Activated CD4-positive, alpha-beta memory T cell treated with anti-CD3 and anti-CD28 coated beads, Interleukin-2, amount 10 ng/mL, durations not matched to agents 7 days and 5 days (primary cell): ENCODE measurements at places on chromosomes 5 and 9. TPM values are rescaled to one million over a fixed set of nuclear protein-coding genes. Genes with fewer than 3 reads are reported as not detected.
A peak's percentile ranks its signal among the peaks of the same experiment; 100 is the strongest.

HAVCR2 gene
- total RNA-seq = 62.4 TPM

GRCh38 chr9:9395539-9395938 lies 1217.3 kb downstream of the PTPRD start:
- no peak for DNase-seq
- no peaks in the 10 kb centered on the region for H3K4me1 ChIP-seq
- no peaks in the 10 kb centered on the region for H3K27me3 ChIP-seq
- no peak overlapping the region for H3K27ac ChIP-seq

- H3K4me1 ChIP-seq = peaks cover 58% of the 10 kb centered on the region
- H3K4me3 ChIP-seq = peak overlapping the region; percentile 26
- H3K36me3 ChIP-seq = peaks cover 78% of the 10 kb centered on the region
- no peaks in the 10 kb centered on the region for H3K27me3 ChIP-seq
Measured at GRCh38 chr9:36218411-36218901, 27.7 kb downstream of the CLTA start.

DNA sequence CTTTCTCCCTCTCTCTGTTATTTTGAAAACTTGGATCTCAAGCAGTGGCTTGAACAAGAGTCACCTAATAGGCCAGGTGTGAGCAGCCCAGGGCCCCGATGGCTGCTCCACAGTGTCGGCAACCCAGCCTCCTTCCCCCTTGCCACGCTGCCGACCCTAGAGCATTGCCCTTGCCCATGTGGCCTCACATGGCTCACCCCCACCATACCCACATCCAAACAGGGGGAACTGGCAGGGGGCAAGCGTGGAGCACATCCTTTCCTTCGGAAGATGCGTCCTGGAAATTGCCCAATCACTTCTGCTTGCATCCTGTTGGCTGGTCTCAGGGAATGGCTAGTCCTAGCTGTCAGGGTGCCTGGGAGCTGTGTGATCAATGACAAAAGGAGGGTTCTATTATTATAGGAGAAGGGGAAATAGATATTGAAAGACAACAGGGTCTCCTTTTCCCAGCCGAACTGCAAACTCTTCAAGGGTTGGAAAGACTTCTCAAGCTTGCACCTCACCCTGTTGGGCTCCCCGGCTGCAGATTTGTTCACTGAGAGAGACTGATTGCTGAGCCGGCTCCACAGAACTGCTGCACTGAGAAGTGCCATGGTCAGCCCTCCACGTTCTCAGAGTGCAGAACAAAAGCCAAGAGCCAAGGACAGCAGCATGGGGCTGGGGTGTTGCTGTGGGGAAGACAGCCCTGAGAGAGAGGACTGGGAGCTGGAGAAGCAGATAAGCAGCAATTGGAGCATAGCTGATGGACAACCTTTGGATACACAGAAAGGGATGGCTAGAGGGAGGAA lies 8.3 kb upstream of the TIFAB start:
- no peak overlapping the region for H3K4me3 ChIP-seq
- peaks cover 36% of the 10 kb centered on the region for H3K27me3 ChIP-seq
- no peaks in the 10 kb centered on the region for H3K36me3 ChIP-seq
- peaks cover 3% of the 10 kb centered on the region for H3K4me1 ChIP-seq
- no peak for DNase-seq

DNA sequence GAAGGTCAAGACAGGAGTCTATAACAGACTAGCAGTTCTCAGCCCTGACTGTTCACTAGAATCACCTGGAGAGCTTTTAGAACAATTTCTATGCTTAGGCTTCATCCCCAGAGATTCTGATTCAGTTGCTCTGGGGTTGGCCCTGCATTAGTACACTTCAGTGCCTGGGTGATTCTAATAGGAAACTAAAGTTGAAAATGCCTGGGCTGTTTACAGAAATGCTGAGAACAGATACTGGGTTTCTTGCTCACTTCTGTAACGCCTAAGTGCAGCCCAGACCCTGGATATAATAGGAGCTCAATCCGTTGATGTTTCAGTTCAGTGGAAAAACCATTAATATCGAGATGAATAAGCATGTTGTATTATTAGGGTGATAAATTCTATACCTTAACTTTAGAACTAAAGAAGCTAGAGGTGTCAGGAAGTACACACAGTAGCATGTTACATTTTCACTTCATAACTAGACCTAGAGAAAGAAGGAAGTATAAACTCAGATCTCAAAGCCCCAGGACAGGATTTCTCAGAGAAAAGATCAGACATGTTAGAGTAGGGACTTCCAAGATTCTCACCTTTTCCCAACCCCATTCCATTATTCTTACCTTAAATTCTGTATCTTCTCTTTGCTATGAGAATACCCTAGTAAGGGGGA lies 20.4 kb downstream of the HAVCR2 start:
- DNase-seq = no peak
- no peak overlapping the region for H3K4me3 ChIP-seq
- no peaks in the 10 kb centered on the region for H3K4me1 ChIP-seq
- H3K36me3 ChIP-seq = peaks cover 73% of the 10 kb centered on the region
- H3K27me3 ChIP-seq = no peaks in the 10 kb centered on the region
- no peak overlapping the region for H3K27ac ChIP-seq

RC3H2 gene
- total RNA-seq = 51.4 TPM

SPAG8 gene
- total RNA-seq = 2.0 TPM

C1QTNF2 gene
- not detected for total RNA-seq

MYO10 gene
- 0.23 TPM for total RNA-seq

FOXD4L5 gene
- 0.13 TPM for total RNA-seq

FRMD3 gene
- 0.30 TPM for total RNA-seq

- no peaks in the 10 kb centered on the region for H3K4me1 ChIP-seq
- no peak for DNase-seq
- H3K36me3 ChIP-seq = no peaks in the 10 kb centered on the region
- H3K27me3 ChIP-seq = peaks cover 13% of the 10 kb centered on the region
- no peak overlapping the region for H3K27ac ChIP-seq
Measured at GRCh38 chr5:6475626-6476312, 27.1 kb downstream of the UBE2QL1 start.

NOL6 gene
- total RNA-seq = 22.4 TPM

DNA sequence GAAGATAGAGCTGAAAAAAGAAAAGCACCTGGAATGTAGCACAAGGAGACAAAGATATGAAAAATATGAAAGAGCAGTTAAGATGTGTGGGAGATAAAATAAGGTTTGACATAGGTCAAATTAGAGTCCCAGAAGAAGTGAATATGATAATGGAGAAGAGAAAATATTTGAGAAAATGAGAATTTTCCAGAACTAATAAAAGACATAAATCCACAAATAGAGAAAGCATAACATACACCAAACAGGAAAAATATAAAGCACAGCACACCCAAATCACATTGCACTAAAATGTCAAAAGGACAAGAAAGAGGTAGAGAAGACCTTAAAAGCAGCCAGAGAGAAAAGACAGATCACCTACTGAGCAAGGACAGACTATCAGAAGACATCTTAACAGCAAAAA lies 43.4 kb downstream of the IPPK start:
- H3K4me3 ChIP-seq = no peak overlapping the region
- H3K27ac ChIP-seq = no peak overlapping the region
- H3K4me1 ChIP-seq = peaks cover under 1% of the 10 kb centered on the region
- peaks cover 53% of the 10 kb centered on the region for H3K36me3 ChIP-seq
